ENCODE measurements at places on chromosomes 7 and 10.

GRCh38 chr7:95262875-95263274 is 61.5 kb downstream of the PON1 start:
- DNase-seq: no peak

DNA sequence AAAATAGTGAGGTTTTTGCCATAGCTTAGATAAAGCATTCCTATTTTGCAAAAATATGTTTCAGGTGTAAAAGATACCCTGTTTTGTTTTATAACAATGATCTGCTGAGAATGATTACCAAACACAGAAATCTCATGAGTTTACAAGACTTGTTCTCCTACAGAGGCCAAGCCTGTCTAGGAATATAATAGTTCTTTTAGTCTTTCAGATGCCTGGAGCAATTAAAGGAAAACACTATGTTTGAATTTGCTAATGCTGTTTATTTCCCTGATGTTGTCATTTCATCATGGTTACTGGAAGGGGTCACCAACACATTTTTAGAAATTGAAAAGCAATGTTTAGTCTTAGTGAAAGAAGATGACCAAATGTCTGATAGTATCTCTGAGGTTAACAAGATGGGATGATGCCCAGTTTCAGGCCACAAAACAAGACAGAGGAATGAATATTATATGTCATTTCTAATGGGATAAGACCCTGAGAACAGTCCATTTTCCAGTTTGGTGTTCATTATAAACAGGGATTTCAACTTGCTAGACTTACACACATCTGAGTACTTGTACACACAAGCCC is 559.9 kb downstream of the INHBA start:
- no peak for DNase-seq

DNA sequence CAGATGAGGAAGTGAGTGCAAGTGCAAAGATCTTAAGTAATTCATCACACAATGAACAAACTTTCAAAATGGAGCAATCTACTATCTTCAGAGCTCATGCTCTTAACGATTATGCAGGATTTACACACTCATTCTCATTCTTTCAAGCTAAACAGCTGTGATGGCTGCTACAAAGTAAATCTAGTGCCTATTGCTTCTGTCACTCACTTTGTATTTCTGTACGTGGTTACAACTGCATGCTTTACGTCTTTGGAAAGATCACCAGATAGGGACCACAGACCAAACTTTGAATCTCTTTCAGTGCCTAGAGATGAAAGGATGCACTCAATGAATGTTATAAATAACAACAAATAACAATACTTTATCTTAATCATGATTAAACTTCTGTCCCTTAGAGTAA is 194.6 kb downstream of the MAGI2 start:
- DNase-seq: no peak

GRCh38 chr7:19099924-19100323 is 17.5 kb downstream of the TWIST1 start:
- no peak for DNase-seq

DNA sequence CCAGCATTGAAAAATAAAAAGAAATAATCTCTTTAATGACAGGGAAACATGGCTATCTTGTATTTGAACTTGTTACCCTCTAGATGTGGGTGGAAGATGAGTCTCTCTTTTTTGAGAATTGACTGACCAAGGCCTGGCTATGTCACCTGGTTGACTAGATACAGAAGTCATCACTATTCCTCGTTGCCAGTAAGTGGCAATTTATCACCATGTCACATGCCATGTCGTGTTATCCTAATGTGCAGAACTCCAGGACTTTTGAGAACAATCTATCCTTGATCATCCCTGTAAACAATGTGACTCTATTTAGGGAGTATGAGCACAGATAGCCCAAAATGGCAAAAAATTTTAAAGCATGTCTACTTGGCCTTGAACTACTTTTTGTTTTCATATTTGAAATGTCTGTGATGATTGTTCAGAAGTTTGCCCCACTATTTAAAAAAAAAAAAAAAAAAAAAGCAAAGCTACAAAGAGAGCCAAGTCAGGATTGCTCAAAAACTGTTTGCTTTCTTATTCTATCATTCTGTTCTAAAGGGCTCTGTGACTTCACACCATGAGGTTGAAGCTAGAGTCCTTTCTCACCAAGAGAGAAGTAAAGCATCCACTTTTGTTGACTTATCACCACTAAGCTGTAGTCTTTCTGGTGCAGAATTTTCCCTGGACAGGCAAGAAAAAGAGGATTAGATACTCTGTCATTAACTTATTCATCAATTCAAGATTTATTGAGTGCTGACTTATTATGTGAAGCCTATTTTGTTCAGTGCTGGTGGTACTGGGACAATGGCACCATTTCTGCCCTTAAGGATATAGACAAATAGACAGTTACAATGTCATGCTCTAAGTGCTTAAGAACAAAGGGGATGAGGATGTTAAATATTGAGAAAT is 10.4 kb upstream of the WIPF3 start:
- DNase-seq: no peak

GRCh38 chr7:106640368-106641141 is 20.4 kb downstream of the CCDC71L start:
- DNase-seq: no peak

GRCh38 chr7:156026076-156026600 is 213.9 kb upstream of the SHH start:
- DNase-seq: no peak

GRCh38 chr7:117071551-117071950 is 118.2 kb downstream of the ST7 start:
- no peak for DNase-seq

All from activated CD4-positive, alpha-beta T cell treated with anti-CD3 and anti-CD28 coated beads, Interleukin-10, Interleukin-2, amounts not matched to agents 100 ng/mL and 50 ng/mL, durations not matched to agents 16 hours and 8 hours (primary cell).